Ureter (tissue), 1 donor: ENCODE measurements at places on chromosomes 5 and 9.

- no peak for DNase-seq
Observed at GRCh38 chr5:171599957-171600612, 180.6 kb downstream of the FGF18 start.

DNA sequence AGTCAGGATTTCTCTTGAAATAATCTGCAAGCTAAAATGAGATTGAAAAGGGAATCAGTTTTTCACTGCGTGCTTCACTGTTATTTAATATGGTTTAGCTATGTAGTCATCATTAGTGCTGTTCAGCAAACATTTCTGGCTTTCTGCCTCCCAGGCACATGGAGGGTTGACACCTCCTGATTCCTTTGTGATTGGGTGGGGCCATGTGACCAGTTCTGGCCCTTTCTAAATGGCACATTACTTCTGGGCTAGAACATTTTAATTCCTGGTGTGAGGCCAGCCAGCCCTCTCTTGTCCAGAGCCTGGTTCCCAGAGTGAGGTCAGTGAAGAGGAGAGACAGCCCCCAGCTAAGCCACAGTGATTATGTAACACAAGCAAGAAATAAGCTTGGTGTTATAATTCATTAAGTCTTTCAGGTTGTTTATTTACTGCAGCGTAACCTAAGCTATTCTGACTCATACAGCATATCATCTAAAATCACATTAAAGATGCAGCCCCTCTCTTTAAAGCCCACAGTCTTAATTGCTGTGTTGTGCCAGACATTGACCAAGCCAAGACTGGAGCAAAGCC, 17.4 kb upstream of the ARSI start:
- peak; percentile 81 for DNase-seq

DNA sequence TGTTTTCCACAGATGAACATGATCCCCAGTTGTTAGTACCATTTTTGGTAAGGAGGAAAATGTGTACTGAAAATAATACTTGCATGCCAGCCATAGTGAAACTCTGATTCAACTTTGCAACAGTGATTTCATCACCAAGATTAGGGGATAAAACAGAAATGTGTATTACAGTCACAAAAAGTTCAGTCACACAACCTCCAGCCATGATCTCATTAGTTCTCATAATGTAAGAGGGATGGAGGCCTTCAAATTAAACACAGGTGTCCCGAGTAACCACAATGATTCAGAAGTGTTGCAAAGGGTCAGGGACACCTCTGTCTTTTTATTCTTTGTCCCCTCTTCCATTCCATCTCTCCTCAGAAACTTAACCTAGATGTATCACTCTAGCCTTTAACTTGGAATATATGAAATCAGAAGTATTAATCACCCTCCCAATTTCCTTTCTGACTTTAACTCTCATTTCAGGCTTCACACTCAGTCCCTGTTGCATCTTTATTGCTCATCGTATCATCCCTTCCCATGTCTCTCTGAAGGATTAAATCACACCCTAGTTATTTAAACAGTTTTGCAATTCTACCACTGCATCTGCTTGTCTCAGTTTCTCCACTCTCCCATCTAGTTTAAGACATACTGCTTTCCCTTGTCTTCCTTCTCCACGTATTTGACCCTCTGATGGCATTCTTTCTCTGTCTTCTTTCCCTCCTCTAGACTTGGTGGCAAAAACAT, 291.2 kb downstream of the ADAMTS6 start:
- no peak for DNase-seq

- no peak for DNase-seq
Observed at GRCh38 chr9:11755951-11756350, 937.2 kb upstream of the TYRP1 start.

DNA sequence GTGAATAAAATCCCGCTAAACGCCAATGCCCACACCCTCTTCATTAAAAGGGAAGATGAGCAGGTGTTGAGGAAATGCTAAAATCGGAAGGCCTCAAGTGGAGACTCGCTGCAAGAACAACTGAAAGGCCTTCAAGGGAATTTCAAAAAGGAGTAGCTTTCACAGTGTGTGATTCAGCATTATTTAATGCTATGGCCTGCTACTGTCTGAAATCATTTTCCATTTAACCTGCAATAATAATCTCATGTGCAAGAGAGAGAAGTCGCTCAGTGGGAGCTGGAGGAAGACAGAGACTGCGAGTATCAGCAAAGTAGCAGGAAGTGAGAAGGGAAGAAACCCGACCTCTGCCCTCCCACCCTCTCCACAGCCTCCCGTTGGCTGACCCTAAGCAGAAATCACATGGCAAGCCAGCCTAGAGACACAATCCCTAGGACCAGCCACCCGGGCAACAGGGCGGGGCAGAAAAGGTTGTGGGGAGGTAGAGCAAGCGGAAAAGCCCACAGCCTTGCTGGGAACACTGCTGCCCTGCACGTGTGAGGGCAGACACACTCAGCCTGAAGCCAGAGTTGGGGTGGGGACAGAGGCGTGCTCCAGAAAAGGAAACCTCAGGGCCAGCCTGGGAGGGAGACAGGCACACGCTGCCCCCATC, 39.9 kb upstream of the CTSL start:
- DNase-seq = peak; percentile 42

DNA sequence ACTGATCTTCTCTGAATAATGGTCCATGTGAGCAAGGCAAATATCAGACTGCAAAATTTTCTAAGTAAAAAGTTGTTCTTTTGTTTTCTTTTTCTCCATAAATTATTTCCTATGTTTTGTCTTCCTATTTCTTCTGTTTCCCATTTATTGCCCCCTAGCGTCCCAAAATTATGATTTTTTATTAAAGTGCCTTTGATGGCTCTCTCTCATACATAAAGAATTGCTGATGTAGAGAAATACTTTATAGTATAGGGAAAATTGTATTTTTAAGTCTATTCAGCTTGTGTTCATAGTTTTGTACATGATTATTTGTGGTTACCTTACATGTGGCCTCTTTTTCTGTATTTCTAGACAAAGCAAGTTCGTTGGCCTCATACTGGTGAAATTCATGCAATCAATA, 1031.2 kb downstream of the EFNA5 start:
- DNase-seq = no peak

DNA sequence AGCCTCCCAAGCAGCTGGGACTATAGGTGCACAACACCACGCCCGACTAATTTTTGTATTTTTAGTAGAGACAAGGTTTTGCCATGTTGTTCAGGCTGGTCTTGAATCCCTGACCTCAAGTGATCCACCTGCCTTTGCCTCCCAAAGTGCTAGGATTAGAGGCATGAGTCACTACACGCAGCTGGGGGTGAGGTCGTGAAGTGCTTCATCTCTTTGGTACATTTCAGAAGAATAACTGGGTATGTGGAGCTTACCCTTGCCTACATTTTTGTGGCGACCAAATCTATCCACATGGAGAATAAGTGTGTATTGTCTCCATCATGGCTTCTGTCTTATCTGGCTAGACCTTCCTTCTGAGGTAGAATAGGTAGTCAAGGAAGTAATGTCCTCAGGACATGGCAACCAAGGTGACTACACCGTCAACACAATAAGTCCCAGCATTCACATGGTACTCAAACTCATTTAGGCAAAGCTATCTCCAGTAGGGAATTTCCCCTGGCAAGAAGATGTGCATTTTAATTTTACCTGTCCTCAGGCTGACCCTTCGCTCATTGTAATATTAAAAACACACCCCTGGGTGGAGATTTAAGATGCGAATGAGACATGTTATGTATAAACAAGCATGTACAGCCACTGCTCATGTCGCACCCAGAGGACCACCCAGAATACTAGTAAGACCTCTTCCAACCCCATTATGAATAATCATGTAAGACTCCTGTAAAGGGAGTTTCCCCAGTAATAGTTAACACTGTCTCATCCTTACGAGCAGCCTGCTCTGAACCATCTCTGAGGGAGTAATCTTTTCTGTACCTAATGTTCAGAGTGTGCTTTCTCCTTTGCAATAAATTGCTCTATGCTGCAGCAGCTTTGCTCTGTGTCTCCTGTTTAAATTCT, 1173.2 kb downstream of the TAF11L14 start:
- no peak for DNase-seq

GRCh38 chr5:125683669-125684068, 739.5 kb upstream of the GRAMD2B start:
- no peak for DNase-seq

- no peak for DNase-seq
Observed at GRCh38 chr5:72465601-72466563, 41.3 kb downstream of the ZNF366 start.

- no peak for DNase-seq
Observed at GRCh38 chr5:75536694-75537360, 25.1 kb downstream of the POLK start.

DNA sequence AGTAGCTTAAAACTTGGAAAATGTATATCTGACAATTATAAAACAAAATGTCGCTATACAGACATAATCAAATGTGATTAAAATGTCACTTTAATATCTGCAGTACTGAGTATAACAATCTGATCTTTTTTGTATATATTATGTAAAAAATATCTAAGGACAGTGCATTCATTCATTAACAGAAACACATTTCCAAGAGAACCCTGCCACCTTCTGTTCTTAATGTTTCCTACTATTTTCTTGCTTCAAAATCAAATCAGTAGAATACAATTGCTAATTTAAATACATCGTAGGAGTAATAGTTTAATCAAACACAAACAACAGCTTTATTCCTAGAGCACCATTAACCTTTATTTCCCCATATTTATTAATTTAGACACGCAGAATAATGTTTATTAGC, 142.6 kb upstream of the ST8SIA4 start:
- no peak for DNase-seq

DNA sequence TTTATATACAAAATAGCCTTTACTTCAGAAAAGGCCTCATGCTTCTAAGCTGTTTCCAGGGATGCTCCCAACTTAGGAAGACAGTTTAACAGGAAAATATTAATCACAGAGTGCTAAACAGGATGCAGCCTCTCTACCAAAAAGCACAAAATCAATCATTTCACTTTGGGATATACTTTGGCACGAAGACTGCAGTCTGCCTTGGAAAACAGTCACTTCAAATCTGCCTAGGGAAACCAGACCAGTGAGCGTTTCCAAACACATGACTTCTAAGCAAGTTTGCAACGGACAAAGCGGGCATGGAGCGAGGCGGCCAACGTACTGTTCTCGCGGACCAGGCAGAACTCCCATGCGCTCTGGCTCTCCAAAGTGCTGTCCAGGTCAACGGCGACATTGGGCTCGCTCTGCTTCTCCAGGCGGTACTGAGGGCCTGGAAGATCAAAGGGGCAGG, 201.0 kb downstream of the MAPKAP1 start:
- no peak for DNase-seq

- DNase-seq = no peak
Observed at GRCh38 chr5:31962351-31962751, 211.8 kb downstream of the GOLPH3 start.

DNA sequence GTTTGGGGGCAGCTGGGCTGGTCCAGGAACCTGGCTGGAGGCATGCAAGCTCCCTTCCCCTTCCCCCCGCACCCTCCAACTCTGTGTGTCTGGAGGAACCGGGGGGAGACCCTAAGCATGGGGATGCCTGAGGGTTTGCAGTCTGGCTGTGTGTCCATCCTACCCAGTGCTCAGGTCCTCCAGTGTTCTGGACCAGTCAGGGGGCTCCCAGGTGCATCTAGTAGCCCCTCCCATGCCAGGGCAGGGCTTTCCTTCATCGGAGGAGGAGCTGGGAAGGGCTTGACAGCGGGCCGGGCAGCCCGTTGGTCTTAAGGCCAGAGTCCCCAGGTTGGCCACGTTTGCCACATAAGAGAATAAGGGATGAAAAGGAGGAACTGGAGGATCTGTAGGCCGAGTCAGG, 62.6 kb upstream of the IGFBPL1 start:
- DNase-seq = no peak

GRCh38 chr9:109017493-109017892, 4.2 kb upstream of the CTNNAL1 start:
- no peak for DNase-seq

- DNase-seq = no peak
Observed at GRCh38 chr5:132690156-132690555, 16.4 kb downstream of the IL4 start.

DNA sequence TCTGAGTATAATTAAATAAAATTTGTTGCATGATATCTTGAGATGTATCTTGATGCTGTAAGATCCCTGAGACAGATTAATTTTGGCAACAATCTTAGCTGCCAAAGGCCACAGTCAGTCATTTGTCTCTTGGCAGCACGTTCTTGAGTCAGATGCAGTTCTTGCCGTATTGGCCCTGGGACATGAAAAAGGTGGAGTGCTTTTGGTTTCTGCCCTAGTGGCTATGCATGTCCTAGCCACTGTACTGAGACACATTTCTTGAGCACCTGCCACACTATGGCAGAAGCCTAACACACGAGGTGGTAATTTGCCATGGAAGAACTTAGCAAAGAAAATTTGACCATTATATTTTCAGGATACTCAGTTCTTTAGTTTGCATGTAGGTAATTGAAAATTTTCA, 45.0 kb upstream of the PHF2 start:
- no peak for DNase-seq

DNA sequence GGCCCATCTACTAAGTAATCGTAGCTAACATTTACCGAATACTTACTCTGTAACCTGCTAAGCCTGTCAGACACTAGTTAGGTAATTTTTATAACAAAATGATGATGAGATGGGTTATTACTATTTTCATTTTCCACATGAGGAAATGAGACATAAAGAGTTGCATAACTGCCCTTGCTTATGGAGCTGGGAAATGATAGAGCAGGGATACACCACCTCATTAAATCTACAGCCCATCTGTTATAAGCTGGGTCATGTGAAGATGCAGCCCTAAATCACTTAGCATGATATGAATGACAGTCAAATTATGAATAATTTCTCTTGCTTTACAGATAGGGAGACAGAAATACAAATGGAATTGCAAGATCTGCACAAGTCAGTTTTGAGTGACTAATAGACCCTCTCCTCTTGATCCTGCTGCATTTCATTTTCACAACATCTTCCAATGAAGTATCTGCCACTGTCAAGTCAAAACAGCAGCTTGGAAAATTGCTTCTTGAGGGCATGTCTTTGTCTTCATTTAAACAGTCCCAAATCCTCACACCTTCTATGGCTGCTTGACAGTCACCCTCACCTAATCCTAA, 364.7 kb downstream of the PRELID2 start:
- DNase-seq = no peak

DNA sequence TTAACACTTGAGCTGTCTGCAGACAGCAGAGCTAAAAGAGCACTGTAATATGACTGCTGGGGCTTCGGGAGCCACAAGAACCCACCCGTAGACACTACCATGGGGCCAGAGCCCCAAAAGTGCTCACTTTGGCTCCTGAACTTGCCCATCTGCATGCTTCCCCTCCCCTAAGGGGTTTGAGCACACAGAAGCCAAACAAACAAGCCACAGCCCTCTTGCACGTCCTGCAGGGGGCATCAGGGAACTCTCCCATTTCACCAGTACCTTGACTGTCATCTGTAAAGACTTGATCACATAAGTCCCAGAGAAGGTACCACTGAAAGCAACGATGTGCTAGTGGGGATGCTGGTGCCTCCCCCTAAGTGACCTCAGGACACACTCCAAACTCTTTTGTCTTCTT, 681.8 kb downstream of the SEMA5A start:
- no peak for DNase-seq

- DNase-seq = no peak
Observed at GRCh38 chr9:5896863-5897262, 6.2 kb downstream of the MLANA start.

DNA sequence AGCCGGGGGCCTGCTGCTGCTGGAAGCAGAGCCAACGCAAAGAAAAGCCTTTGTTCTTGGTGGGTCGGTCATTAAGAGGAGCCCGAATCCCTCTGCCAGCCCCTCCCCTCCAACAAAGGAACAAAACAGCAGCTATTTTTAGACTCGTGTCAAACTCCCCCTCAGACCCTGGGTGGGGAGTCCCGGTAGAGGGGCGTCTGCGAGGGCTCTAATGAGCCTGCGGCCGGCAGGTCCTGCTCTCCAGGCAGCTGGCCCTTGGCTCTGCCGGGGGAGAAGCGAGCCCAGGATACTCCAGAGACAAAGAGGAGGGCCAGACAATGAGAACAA, 114.0 kb downstream of the LHX2 start:
- DNase-seq = no peak
